Fibroblast of villous mesenchyme (primary cell): ENCODE measurements at places on chromosomes 11 and 22. TPM values are rescaled to one million over a fixed set of nuclear protein-coding genes. Genes with fewer than 3 reads are reported as not detected.

TENM4 gene
- 10.4 and 21.3 TPM in 2 replicates for total RNA-seq

GPHA2 gene
- total RNA-seq: not detected in 2 replicates

OR2AT4 gene
- total RNA-seq: not detected in 2 replicates

HYLS1 gene
- total RNA-seq: 7.1 and 10.4 TPM in 2 replicates

TRIM22 gene
- total RNA-seq: 70.9 and 104 TPM in 2 replicates

SLC22A6 gene
- not detected in 2 replicates for total RNA-seq
